B cell (primary cell): ENCODE measurements at places on chromosomes 4 and X.

DNA sequence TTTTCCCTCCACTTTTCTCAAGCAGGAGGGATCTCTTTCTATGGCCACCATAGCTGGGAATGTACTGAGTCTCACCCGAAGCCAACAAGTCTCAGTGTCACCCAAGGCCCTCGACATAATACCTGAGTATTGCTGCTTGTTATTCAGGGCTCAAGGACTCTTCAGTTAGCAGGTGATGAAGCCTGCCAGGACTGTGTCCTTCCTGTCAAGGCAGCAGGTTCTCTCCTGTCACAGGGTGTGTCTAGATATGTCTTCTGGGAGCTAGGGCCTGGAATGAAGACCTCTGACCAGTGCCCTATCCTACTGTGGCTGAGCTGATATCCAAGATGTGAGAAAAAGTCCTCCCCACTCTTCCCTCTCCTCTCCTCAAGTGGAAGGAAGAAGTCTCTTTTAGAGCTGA lies 391.0 kb upstream of the DIPK2B start:
- DNase-seq, result no peak

DNA sequence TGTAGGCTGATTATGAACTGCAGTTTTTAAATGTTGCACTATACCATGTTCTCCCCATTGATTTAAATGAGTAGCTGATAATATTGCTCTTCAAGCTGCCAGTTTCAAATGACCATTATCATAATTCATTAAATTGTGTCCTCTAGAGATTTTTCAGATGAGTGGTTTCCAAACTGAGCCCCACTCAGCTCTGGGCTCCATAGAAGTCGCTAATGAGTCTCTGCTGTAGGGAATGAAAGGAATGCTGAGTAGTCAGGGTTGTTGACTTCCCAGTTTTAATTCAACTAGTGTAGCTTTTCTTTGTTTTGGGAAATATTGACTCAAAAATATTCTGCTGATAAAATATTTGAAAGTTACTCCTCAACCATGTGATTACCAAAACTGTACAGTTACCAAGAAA lies 1081.1 kb downstream of the ARAP2 start:
- DNase-seq, result no peak

DNA sequence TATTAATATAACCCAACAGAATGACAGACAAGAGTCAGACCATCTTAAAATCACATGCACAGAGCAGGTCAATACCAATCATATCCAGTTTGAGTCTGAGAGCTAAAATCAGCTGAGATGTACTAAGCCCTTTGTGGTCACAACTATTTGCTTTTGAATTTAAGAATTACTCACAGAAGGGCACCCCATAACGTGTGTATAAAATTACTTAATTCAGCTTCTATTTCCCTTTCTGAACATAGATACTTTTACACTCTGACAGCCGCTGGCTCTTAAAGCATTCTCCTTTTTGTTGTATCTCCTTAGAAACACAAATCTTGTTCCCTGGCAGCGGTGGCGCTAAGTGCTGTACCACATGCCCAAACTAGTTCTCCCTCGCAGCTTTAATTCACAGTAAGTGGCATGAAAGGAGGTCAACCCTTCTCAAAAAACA lies 14.8 kb upstream of the PPARGC1A start:
- no peak for DNase-seq

GRCh38 chr4:3231471-3231870 lies 17.5 kb upstream of the MSANTD1 start:
- DNase-seq, result no peak

DNA sequence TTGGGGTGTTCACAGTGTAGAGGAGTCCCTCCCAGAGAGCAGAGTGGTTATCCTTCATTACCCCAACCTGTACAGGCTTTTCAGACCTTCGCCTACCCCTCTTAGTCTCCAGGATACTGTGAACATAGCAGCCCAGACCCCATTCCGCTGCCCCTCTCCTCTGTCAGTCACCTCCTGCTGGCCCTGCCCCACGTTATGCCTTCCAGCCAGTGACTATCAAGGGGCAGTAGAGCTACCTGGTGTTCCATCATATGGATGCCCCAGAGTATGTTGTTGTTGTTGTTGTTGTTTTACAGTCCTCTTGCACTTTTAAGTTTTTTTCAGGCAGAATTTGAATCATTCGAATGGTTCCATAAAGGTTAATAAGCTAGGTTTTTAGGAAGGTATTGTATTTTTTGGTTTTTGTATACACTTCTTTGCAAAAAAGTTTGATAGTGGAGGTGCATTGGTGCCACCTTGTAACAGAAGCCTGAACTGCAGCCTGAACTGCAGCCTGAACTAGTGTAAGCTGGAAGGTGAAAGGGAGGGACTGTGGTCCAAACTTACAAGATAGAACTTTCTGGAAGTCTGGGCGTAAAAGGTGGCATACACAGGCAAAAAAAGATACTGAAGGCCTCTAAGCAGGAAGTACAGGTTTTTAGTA lies 101.4 kb upstream of the RAB40AL start:
- peak; percentile 5 for DNase-seq

GRCh38 chr4:183599690-183600089 lies 59.3 kb downstream of the RWDD4 start:
- DNase-seq, result no peak

- no peak for DNase-seq
Measured at GRCh38 chr4:48910511-48910910, 3.9 kb upstream of the OCIAD2 start.

DNA sequence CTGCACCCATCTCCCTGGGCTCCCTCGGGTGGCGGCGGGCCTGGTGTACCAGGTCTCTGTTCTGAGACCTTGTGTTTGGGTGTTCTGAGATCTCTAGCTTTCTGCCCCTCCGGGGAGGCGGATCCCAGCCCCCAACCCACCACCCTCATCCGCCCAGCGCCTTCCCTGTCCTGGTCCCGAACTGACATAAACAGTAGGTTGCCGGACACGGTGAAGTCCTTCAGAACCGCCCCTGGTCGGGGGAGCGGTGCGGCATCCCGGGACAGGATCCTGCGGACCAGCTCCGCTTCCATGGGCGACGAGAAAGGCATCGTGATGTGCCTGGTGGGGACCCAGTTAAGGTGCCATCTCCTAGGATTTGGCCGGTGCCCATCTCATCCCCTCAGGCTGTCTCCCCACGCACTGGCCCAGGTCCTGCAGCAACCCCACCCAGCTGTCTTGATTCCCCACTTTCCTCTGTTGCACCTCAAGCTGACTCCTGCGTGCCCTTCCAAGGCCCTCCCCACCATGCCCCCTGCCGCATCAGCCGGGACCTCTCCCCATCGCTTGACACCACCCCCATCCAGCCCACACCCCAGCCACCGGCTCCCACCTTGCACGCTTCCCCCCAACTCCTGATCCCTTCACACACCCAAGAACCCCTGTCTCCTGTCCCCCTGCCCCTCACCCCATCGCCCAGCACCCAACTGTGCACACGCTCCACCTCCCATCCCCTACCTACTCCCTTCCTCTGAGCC lies 900 bp downstream of the CTAG2 start:
- no peak for DNase-seq

DNA sequence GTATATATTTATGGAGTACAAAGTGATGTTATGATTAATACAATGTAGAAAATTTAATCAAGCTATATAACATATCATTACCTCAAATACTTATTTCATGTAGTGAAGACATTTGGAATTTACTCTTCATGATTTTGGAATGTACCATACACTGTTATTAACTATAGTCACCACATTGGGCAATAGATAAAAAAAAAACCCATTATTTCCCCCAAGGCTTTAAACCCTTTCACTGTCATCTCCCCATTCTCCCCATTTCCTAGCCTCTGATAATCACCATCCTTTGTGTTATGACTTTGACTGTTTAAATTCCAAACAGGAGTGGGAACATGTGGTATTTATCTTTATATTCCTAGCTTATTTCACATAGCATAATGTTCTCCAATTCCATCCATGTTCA lies 2189.1 kb upstream of the AGA start:
- no peak for DNase-seq

- DNase-seq, result no peak
Measured at GRCh38 chr4:159117968-159118367, 15.1 kb downstream of the RAPGEF2 start.

DNA sequence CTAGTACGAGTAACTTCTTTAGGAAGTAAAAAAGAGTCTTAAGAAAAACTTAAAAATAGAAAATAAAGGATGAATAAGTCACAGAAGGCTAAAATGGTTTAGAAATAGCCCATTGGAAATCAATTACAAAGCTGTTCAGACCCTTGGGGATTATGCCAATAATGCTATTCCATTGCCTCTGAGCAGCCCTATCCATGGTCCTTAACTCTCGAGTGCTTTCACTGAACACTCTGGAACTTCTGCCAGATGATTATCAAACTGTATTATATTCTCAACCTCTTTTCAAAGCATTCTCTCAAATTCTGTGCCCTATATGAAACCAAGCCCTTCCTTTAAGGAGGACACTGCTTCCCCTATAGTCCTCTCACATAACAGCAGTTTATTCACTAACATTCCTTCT lies 17.0 kb downstream of the SLC9B1 start:
- no peak for DNase-seq

DNA sequence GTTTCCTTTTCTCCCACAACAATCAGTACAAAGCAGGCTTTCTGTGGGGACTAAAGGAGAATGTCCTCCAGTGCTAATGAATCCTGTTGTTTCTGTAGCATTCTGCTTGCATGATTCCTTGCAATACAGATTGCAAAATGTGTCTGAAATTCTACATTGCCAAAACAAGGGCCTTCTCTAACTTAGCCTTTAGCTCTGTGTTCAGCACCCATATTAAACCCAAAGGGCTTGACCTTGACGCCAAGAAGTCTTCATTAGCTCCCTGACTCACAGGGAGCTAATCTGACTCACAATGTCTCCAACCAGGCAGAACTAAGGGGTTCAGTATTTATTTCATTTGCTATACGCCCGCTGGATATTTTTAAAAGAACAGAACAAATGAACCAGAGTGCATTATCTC lies 241.4 kb upstream of the CLNK start:
- no peak for DNase-seq

DNA sequence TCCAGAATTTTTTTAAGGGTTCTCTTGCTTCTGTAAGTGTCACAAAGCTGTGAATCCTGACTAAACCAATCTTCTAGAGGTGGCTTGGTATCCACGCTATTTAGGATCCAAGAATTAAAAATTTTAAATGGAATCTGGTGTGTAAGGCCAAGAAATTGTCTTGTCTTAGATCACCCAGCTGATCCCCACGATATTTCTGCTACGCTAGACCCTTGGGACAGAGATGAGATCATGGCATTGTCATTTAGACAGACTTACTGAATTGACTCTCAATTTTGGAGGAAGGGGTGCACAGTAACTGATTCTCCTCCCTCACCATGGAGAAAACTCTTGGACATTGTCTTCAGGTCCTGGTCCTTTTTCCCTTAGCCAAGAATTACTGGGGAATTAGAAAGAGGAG lies 5.7 kb downstream of the GPRIN3 start:
- no peak for DNase-seq

DNA sequence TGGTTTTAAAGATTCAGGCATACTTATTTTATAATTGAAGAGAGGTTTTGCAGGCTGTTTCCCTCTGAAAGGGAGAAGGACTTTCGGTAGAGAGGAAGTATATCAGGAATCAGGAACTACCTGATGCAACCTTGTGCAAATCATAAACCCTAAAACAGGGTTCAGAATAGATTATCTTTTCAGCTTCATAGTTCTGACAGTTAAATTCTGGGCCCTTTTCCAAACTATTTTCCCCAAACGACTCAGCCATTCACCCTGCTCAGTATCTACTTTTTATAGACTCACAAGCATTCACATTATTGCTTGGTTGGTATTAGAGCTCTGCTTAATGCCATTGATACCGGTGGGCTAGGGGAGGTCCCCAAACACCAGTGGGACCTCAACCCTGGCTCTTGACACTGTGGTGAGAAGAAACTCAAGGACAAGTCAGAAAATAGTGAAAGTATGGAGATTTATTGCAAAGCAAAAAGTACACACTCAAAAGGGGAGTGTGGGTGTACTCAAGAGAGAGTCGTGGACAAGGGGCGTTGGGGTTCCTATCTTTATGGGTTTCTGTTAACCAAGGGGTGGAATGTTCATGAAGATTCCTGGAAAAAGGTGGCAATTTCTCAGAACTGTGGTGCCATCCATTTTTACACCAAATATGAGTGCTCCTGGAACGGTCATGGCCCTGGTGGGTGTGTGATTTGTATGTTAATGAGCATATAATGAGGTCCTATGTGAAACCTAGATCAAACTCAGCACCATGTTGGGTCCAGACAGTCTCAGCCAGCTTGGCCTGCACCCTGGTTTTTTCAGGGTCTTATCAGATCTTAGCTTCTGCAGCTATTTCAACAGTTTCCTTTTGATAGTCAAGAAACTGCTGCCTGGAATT lies 238.3 kb downstream of the DCLK2 start:
- DNase-seq, result no peak

DNA sequence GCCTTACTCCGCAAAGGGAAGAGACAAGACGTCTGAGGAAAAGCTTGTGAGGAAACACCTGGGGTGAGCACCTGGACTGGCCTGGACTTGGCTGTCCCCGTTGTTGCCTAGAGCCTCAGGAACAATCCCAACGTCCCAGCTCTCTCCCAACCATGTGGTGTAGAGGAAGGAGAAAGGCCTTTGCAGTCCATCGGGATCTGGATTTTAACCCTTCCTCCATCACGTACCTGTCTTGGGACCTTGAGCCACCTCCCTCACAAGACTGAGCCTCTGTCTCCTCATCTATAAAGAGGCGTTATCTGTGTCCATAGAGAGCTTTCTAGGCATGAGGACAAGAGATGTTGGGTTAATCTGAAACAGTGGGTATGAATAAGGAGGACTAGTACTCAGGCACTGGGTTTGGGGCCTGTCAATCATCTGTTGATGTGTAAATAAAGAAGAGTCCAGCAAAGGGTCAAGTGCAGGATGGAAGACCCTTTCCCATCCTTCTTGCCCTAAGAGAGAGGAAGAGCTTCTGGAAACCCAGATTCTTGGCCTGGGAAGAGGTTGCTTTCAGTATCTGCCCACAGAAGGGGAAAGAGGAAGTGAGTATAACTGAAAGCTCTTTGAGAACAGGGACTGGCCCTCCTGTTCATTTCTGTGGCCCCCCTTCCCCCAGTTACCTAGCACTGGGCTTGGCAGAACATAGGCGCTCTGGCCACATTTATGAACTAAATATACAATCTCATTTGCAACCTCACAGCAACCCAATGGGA lies 137.1 kb downstream of the PJA1 start:
- no peak for DNase-seq

DNA sequence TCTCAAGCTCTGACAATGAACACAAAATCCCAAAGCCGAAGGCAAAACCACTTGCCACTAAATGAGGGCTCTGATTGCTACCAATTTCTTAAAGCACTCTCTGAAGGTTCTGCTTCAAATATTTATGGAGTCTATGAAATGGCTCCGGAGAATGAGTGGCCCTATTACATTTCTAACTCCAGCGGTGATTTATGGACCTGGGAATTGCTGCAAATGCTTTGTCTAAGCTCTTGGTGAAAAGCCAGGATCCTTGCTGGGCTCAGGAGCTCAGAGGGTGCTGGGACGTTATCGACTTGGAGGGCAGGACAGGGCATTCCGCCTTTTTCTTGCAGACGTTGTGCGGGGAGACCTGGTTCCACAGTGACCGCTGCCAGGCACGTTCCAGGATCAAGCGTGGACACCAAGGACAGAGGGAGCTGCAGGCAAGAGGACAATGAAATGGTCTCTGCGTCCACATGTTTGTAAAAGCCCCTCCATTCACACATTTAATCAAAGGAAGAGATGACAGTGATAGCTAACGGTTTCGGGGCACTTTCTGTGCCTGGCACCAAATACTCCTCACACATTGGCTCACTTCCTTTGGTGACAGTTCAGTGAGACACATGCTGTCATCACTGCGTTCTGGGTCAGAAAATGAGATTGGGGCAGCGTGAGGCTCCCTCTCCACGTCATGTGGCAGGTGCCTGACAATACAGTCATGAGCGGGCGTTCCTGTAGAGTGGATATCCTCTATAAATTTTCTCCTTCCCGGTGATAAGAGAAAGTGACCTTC lies 58.8 kb downstream of the C4orf50 start:
- no peak for DNase-seq

- DNase-seq, result no peak
Measured at GRCh38 chr4:38011511-38012162, 51.4 kb downstream of the PTTG2 start.
